ENCODE measurements at places on chromosomes 13 and 19.

DNA sequence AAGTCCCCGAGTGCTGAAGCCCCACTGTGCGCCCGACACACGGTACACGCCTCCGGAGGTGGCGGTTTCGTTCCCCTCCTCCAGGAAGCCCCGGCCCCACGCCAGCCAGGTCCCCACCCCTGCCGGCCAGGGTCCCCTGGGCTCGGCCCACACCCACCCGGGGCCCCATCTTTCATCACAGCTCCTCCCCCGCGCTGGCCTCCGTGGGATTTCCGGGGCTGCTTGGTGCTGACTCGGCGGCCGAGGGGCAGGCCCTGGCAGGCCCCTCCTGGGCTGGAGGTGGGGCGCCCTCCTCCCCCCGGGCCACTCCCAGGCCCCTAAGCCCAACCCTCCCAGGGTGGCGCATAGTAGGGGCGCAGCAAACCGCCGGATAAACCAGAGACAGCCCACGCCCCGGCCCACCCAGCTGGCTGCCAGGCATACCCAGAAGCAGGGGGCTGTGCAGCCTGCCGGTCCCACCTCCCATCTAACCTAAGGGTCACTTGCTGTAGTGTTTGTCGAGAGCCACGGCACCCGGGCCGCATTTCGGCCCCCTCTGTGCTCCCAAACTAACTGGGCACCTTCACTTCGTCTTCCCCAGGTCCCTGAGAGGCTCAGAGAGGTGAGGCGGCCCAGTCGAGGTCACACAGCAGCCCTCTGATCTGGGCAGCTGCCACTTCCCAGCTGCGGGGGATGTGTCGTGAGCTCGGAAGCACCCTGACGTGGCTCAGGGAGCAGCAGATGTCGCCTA lies 6.6 kb downstream of the ZBTB7A start:
- DNase-seq, result peak; percentile 83

- no peak for DNase-seq
Observed at GRCh38 chr19:993831-994393, 6.3 kb upstream of the GRIN3B start.

GRCh38 chr13:26071691-26072090 lies 19.9 kb upstream of the SHISA2 start:
- no peak for DNase-seq

- DNase-seq, result no peak
Observed at GRCh38 chr13:75831389-75831788, 195.3 kb downstream of the LMO7 start.

- DNase-seq, result no peak
Observed at GRCh38 chr19:2887391-2887914, 13.3 kb upstream of the ZNF57 start.

GRCh38 chr13:39960191-39960590 lies 304.7 kb downstream of the COG6 start:
- DNase-seq, result no peak

DNA sequence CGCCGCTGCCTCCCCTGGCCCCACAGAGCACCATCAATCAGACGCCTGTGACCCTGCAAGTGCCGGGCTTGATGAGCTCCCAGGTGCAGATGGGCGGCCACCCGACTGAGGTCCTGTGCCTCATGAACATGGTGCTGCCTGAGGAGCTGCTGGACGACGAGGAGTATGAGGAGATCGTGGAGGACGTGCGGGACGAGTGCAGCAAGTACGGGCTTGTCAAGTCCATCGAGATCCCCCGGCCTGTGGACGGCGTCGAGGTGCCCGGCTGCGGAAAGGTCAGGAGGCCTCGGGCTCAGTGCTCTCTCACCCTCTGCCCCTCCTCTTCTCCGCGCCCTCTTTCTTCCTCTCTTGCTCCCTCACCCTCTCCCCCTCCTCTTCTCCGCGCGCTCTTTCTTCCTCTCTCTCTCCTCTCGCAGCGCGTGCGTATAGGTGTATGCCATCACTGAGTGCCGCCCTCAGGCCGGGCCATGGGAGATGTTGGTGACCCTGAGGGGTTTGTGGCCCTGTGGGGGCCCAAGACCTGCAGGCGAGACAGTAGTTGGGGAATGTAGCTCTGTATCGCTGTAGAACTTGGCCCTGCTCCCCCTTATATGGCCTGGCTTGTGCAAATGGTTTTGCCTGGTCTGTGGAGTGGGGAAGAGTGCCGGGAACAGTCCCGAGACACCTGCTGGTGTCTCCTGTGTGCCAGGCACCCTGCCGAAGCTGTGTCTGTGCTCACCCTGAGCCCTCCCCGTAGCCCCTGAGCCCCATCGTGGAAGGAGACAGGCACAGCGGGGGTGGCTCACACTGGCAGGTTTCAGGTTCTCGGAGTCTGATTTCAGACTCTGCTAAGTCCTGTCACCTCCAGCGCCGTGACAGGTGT lies 5.4 kb upstream of the EPN1 start:
- no peak for DNase-seq

DNA sequence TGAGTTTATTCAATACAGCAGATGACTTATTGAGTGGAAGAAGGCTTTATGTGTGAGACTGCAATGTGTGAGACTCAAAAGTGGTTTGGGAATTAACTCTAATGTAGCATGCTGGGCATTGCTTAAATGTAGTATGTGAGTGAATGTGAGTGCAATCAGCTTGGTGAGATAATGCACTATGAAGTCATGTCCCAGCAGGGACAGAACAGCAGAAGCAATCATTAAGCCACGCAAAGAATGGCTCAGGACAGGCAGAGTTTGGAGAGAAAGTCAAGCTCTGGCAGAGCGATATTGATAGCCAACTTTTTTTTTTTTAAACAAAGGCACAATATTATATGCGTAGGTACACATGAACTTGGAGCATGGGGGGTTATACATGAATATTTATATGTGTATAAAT lies 597.7 kb downstream of the GPC6 start:
- DNase-seq, result no peak

DNA sequence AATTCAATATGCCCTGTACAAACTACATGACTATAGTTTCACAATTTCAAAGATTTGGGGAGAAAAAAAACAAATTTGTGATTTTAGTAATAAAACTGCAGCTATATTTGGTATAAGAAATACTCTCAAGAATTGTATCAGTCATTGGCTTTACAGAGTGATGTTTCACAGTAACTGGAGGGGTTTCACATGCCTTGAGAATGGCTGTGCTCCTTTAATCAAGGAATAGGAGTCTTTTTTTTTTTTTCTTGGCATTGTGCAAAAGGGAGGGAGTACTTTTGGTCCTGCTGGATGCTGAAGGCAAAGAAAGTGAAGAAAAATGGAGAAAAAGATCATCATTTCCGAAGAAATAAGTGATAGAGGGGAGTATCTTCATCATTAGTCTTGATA lies 6.8 kb downstream of the ZNF507 start:
- no peak for DNase-seq

- DNase-seq, result no peak
Observed at GRCh38 chr13:90535421-90535820, 812.1 kb upstream of the MIR17HG start.

- DNase-seq, result no peak
Observed at GRCh38 chr13:77034881-77035280, 7.9 kb upstream of the FBXL3 start.

DNA sequence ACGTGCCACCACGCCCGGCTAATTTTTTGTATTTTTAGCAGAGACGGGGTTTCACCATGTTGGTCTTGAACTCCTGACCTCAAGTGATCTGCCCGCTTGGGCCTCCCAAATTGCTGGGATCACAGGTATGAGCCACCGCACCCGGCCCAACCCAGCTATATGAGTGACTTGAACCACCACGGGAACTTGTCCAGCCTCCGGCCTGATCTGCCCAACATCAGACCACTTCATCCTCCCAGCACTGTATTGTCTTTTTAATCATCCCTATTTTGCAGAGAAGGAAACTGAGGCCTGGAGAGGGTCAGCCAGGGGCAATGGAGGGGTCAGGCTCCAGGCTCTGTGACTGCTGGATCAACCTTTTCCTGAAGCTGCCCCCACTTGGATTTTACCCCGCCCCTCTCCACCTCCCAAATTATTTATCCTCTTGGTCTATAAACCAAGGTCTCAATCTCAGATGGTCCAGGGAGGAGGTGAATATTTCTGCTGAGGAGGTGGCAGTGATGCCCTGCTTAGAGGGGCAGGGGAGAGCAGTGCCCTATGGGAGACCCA lies 893 bp upstream of the PLIN3 start:
- DNase-seq, result no peak

- DNase-seq, result no peak
Observed at GRCh38 chr19:3612901-3613741, 6.4 kb upstream of the TBXA2R start.

- no peak for DNase-seq
Observed at GRCh38 chr13:43647471-43647870, 139.3 kb downstream of the ENOX1 start.

DNA sequence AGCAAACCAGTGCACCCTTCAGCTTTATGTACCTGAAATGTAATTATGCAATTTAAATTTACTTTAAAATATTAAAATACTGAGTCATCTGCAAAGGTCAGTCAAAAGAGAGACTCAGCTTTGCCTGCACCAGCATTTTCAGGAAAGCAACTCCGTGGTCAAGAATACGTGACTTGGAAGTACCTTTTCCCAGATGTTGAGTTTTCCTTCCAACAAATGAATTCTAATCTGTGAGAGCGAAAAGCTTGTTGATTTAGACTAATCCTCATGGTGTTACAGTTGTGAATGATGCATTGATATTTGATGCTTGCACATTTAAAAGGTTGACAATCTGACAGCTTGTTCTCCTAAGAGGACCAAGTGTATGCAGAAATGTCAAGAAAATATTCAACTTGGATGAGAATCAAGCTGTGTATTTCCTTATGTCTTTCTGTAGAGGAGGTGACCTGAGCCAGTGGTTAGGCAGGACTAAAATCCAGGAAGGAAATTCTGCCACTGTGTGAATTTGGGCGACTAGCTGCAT lies 270.4 kb downstream of the ABCC4 start:
- no peak for DNase-seq

- DNase-seq, result no peak
Observed at GRCh38 chr13:80939581-80939980, 598.7 kb upstream of the SPRY2 start.

DNA sequence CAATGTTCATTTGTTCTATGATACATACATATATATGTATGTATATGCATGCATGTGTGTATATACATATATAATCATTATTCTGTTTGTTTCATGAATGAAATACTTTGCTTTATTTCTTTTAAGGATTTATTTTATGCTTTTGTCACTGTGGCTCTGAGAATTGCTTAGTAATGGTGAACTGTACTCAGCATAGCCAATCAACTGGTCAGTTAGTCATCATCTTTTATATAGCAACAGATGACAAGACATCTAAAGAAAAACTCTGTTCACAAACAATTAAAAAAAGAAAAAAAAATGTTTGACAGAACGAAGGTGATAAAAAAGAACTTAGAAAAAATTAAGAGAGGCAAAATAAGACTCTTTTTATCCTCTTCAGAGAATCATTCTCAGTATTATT lies 1440.3 kb downstream of the PCDH9 start:
- no peak for DNase-seq

- no peak for DNase-seq
Observed at GRCh38 chr19:30878495-30878894, 470.7 kb downstream of the TSHZ3 start.

- no peak for DNase-seq
Observed at GRCh38 chr13:28967029-28967915, 147.1 kb downstream of the MTUS2 start.

DNA sequence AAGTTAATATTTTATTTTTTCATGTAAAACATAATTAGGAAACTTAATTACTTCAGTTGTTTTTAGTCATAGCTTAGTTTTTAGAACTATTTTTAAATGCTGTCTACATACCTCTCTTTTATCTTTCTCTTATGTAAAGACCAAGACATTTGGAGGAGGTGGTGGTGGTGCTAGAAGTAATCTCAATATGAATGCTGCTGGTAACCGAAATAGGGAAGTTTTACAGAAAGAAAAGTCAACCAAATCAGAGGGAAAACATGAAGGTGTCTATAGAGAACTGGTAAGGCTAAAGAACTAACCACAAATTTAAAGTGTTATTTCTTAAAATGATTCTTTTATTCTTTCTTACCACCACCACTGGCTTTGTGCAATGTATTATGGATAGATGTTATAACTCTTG lies 97.3 kb downstream of the TDRD3 start:
- no peak for DNase-seq

DNA sequence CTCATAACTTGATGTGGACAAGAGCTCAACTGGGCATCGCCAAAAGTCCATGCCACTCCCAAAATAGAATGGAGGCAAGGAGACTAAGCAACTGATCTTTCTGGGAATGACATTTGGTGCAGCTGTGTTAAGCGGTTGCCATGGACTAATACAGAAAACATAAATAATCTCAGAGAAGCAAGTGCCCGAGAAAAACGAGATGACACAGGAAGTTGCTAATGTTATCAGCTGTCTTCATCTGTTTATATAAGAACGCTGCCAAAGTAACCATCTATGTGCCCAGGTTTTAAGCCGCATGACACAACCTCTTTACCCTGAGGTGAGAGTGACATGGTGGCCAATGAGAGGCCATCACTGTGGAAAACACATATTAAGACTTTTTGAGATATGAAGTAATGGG lies 54.9 kb upstream of the SACS start:
- no peak for DNase-seq

- DNase-seq, result no peak
Observed at GRCh38 chr19:11507370-11508078, 1.9 kb upstream of the ZNF653 start.
